LoVo (cell line): ENCODE measurements at places on chromosomes 11 and 22.

DNA sequence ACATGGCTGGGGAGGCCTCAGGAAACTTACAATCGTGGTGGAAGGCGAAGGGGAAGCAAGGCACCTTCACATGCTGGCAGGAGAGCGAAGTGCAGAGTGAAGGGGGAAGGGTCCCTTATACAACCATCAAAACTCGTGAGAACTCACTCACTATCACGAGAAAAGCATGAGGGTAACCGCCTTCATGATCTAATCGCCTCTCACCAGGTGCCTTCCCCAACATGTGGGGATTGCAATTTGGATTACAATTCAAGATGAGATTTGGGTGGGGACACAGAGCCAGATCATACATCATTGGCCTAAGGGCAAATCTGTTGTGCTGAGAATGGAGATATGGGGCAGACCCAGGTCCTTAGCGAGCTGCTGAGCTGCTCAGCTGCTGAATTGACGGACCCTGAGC is 13.1 kb downstream of the C1QTNF6 start:
- no peak for DNase-seq

DNA sequence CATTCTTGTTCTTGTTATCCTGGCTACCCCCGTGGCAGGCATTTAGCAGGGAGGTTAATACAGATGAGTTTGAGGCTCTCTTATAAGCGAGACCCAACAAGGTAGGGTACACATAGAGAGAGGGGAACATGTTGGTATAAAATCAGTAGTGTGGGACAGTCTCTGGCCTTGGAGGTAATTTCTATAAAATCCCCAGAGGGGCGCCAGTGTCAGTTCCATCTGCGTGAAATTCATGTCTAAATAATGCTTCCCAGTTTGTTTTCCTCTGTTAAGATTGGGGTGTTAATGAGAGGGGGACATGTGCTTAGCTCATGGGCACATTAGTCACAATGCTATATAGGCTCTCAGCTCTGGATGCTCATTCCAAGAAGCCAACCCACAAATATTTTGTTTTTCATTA is 150.7 kb downstream of the MYO18B start:
- DNase-seq, result no peak

DNA sequence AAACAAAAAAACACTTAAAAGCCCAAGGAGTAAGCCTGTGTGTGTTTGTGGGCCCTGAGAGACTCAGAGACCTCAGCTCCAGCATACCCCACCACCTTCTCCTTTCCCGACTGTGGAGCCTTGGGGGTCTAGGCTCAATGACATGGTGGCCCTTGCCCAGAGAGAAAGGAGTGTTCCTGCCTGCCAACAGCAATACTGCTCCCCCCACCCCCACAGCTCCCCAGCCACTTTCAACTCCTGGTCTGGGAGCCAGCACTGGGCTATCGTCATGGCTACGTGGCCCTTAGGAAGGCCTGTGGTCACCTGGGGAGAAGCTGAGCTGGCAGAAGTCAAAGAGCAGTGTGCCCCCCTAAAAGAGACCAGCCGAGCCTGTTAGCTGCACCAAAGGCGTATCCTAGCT is 2.6 kb downstream of the PPP1R14B start:
- no peak for DNase-seq

- no peak for DNase-seq
Measured at GRCh38 chr11:79482800-79483199, 42.0 kb upstream of the TENM4 start.

DNA sequence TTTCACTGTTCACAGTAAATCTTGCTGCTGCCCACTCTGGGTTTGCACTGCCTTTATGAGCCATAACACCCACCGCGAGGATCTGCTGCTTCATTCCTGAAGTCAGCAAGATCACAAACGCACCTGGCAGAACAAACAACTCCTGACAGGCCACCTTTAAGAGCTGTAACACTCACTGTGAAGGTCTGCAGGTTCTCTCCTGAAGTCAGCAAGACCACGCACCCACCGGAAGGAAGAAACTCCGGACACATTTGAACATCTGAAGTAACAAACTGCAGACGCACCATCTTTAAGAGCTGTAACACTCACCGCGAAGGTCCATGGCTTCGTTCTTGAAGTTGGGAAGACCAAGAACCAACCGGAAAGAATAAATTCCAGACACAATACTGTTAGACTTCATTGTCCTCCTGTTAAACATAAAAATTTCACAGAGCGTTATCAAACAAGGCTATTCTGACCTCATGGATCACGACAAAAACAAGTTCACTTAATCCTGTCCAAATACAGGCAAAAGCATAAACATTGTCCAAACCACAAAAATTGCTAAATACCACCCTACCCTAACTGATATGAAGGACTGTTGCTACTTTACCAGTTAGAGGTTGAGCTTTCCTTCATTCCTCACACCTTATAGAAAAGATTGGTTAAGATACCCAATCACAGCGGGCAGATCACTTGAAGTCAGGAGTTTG is 3.0 kb upstream of the CCDC117 start:
- DNase-seq, result no peak

GRCh38 chr11:113021111-113021510 is 59.9 kb downstream of the NCAM1 start:
- DNase-seq, result no peak

DNA sequence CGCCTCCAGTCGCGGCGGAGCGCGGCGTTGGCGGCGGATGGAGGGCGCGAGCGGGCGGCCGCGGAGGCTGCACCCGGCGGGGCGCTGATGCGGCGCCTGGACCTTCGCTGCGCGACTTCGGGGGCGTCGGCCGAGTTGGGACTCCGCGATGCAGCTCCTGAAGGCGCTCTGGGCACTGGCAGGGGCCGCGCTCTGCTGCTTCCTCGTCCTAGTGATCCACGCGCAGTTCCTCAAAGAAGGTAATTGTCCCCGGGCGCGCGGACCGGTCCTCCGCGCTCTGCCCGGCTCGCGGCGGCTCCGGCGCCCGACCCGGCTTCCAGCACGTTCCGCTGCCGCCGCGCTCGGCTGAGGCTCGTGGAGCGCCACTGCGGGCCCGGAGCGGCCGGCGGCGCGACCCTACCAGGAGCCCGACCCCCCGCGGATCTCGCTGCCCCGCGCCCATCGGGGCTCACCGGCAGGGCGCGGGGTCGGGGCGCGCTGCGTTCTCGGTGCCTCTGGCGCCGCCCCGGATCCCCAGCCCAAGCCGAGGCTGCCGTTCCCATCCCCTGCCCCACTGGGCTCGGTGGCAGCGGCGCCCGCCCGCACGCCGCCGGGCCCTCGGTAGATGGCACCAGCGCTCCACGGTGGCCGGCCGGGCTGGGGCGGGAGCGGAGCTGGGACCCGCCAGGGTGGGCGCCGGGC is 1251.2 kb downstream of the BRD1 start:
- no peak for DNase-seq

- peak; percentile 74 for DNase-seq
Measured at GRCh38 chr11:27055065-27055682, 14.6 kb downstream of the BBOX1 start.

GRCh38 chr11:96073536-96073935 is 149.6 kb upstream of the MTMR2 start:
- DNase-seq, result no peak

DNA sequence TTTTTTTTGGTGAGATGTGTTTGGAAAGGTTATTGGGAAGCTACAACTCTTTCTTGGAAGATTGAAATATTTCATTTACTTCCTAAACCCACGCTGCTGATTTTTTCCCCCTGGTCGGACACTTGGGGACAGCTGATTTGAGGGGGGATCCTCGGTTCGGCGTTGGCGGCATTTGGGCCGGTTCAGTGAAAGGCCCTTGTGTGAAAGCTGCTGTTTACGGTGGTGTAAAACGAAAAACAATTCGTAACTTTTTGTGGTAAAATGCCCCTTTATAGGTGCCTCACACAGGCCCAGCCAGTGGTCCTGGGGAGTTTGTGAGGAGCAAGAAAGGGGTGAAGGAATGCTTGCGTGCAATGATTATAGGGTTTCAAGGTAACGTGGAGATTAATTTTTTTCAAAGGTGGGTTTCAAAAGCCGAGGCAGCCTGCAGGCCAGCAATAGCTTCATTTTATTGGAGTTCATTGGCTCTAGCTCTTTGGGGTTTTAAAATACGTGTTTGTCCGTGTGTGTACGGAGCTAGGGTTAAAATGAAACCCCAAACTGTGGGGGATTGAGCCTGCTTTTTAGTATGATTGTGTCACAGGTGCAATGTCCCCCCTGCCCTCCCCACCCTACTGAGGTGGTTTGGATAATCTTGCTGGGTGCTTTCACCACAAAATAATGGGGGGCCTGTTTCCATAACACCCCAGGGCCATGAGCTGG is 77.2 kb upstream of the PPARA start:
- no peak for DNase-seq

DNA sequence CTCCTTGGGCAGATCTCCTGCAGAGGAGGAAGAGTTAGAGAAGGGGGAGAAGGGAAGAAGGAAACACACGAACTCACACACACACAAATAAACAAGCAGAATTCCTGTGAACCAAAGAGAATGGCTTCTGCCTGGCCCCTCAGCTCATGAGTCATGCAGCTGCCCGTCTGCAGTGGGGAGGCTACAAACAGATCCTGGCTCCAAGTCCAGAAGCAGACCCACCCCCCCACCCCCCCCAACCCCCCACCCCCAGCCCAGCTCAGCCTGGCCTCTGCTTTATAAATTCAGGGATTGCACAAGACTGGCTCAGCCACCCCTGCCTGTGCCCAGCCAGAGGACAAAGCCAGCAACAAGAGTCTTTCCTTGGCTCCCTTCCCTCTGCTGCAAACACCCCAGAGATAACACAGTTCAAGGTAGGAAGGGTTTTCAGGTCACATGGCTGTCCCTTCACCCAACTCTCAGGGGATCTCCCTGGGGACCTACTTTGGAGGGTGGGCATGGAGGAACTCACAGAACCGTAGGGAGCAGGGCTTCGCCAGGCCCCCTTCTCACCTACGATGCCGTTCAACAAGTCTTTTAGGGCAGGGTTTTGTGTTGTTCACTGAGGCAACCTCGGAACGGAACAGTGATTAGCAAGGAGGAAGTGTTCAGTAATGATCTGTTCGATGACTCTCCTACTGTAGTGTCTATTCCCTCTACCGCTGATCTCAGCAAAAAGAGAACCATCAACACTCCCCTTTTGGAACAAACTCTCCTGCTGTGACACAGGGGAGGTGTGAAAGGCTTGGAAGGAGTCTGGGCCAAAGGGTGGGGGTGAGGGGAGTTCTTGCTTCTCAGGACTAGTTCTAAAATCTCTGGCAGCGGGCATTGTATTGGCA is 35.5 kb downstream of the RPL27A start:
- DNase-seq, result no peak

GRCh38 chr11:86346513-86346912 is 28.2 kb upstream of the CCDC81 start:
- DNase-seq, result no peak

- DNase-seq, result no peak
Measured at GRCh38 chr11:116357784-116358544, 414.8 kb downstream of the BUD13 start.
